ENCODE measurements at places on chromosomes 6 and 20.

DNA sequence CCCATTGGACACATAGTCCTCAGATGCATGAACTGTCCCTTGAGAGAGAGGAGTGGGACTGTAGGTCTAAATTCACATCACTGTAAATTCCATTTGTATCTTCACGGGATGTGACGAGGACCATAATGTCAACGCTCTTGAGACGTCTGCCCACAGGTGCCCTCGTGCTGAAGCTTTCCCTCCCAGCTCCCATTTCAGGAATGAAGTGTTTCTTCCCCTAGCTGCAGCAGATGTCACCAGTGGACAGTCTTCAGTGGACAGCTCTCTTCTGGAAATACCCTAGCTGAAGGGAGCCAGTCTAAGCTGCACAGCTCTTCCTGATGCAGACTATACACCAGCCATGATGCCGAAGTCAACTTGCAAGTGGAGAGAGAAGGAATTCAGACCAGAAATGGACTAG is 217.4 kb upstream of the ECI2 start:
- DNase-seq = no peak

DNA sequence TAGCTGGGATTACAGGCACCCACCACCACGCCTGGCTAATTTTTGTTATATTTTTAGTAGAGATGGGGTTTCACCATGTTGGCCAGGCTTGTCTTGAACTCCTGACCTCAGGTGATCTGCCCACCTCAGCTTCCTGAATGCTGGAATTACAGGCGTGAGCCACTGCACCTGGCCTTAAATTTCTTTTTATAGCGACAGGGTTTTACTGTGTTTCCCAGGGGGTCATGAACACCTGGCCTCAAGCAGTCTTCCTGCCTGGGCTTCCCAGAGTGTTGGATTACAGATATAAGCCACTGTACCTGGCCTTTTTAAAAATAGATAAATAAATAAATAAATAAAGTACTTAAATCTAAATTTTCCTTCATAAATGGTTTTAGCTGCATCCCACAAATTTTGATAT is 57.5 kb downstream of the LIN28B start:
- no peak for DNase-seq

GRCh38 chr20:62516338-62516737 is 40.5 kb upstream of the GATA5 start:
- DNase-seq = no peak

DNA sequence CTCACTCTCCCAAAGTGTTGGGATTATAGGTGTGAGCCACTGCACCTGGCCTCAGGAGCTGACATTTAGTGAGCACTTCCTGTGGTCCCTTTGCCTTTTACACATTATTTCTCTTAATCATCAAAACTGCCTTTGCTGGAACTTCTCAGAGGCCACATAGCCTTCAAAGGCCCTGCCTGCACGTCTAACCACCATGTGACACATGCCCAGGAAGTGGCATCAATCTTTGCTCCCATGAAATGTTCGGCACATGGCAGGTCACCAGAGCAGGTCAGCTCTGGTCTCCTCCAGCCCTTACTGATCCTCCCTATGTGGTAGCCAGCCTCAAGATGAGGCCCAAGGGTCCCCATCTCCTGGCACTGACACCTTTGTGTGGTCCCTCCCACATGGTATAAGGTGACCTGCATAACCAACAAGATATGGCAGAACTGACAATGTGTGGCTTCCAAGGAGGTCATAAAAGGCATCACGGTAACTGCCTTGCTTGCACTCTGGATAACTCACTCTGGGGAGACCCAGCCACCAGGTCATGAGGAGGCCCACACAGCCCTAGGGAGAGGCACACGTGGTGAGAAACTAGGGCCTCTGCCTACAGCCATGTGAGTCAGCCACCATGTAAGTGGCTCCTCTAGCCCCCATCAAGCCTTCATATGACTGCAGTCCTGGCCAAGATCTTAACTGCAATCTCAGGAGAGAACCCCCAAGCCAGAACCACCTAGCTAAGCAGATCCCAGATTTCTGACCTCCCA is 28.8 kb upstream of the HMGA1 start:
- DNase-seq = no peak

GRCh38 chr6:43274916-43275597 is 23.0 kb upstream of the SLC22A7 start:
- DNase-seq = peak; percentile 21

GRCh38 chr6:90369024-90369519 is 72.4 kb upstream of the BACH2 start:
- no peak for DNase-seq

DNA sequence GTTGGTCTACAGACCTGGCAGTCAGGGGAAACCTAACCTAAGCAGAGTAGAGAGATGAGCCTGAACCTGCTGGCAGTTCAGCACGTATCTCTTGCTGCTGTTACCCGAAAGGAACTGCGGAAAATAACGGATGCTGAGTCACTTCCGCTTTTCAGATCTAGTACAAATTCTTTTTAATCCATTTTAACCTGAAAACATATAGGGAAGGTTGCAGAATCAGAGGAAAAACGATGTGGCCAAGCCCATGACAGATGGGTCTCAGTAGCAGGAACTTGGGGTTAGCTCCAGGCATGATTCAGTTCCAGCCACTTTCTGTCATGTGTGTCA is 351.9 kb upstream of the PRND start:
- no peak for DNase-seq

GRCh38 chr6:143093290-143093689 is 32.6 kb downstream of the AIG1 start:
- no peak for DNase-seq

DNA sequence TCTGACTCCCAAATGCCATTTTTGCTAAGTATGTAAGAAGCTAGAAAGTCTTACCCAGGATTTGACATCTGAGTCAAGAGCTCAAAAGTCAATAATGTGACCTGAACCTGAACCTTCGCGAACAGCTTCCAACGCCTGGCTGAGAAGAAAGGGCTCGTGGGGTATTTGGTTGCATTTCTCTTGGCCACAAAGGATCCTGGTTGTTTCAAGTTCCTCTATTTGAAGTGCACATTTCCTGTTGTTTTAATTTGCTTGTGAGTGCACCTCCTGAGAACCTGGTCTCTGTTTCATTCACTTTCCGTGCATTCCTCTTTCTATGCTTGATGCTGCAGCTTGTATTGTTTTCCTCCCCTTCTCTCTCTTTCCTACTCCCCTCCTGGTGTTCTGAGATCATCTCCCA is 212.5 kb downstream of the FOXA2 start:
- DNase-seq = no peak

DNA sequence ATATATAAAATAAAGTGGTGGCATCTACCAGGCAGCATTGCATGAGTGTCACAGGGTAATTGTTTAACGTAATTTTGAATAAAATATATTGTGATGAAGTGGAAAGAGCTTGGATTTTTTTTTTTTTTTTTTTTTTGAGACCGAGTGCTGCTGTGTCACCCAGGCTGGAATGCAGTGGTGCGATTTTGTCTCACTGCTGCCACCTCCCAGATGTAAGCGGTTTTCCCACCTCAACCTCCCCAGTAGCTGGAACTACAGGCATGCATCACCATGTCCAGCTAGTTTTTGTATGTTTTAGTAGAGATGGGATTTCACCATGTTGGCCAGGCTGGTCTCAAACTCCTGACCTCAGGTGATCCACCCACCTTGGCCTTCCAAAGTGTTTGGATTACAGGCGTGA is 81.1 kb upstream of the SMIM8 start:
- no peak for DNase-seq

GRCh38 chr6:38508894-38509293 is 130.8 kb downstream of the BTBD9 start:
- no peak for DNase-seq

Data from activated CD4-positive, alpha-beta T cell treated with anti-CD3 and anti-CD28 coated beads, Interleukin-2, amount 50 U/mL, for 1 hour (primary cell).